ENCODE measurements at places on chromosomes 3 and 15. TPM values are rescaled to one million over a fixed set of nuclear protein-coding genes. Genes with fewer than 3 reads are reported as not detected.

Gene MKRN2OS
- total RNA-seq = not detected

Gene TNFAIP8L3
- 0.14 TPM for total RNA-seq

GRCh38 chr15:73367624-73368300 lies 996 bp downstream of the HCN4 start:
- H3K4me3 ChIP-seq = no peak overlapping the region
- H3K27ac ChIP-seq = no peak overlapping the region
- no peak for DNase-seq
- H3K27me3 ChIP-seq = peaks cover 56% of the 10 kb centered on the region

- peaks cover 33% of the 10 kb centered on the region for H3K4me1 ChIP-seq
- H3K27me3 ChIP-seq = peaks cover 6% of the 10 kb centered on the region
- peak overlapping the region; percentile 92 for H3K4me3 ChIP-seq
- DNase-seq = no peak
Measured at GRCh38 chr3:184712248-184713039, 580 bp upstream of the MAGEF1 start.

- no peaks in the 10 kb centered on the region for H3K4me1 ChIP-seq
- no peaks in the 10 kb centered on the region for H3K36me3 ChIP-seq
- H3K4me3 ChIP-seq = peak overlapping the region; percentile 60
- no peak overlapping the region for H3K27ac ChIP-seq
Measured at GRCh38 chr3:184568924-184569829, 7.6 kb downstream of the EPHB3 start.

DNA sequence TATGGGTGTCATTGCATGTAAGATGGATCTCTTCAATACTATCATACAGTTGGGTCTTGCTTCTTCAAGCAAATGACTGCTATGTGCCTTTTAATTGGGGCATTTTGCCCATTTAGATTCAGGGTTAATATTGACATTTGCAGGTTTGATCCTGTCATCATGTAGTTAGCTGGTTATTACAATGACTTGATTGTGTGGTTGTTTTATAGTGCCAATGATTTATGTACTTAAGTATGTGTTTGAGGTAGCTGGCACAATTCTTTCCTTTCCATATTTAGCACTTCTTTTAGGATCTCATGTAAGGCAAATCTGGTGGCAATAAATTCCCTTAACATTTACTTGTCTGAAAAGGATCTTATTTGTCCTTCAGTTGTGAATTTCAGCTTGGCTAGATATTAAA lies 267.5 kb downstream of the VGLL3 start:
- no peak overlapping the region for H3K4me3 ChIP-seq
- no peak for DNase-seq
- no peak overlapping the region for H3K27ac ChIP-seq
- no peaks in the 10 kb centered on the region for H3K27me3 ChIP-seq

- H3K27me3 ChIP-seq = no peaks in the 10 kb centered on the region
- H3K36me3 ChIP-seq = no peaks in the 10 kb centered on the region
- peak overlapping the region; percentile 94 for H3K27ac ChIP-seq
- H3K4me3 ChIP-seq = peak overlapping the region; percentile 83
- H3K4me1 ChIP-seq = peaks cover 79% of the 10 kb centered on the region
- peak; percentile 38 for DNase-seq
Measured at GRCh38 chr15:63473749-63473998, 30.7 kb upstream of the USP3 start.

DNA sequence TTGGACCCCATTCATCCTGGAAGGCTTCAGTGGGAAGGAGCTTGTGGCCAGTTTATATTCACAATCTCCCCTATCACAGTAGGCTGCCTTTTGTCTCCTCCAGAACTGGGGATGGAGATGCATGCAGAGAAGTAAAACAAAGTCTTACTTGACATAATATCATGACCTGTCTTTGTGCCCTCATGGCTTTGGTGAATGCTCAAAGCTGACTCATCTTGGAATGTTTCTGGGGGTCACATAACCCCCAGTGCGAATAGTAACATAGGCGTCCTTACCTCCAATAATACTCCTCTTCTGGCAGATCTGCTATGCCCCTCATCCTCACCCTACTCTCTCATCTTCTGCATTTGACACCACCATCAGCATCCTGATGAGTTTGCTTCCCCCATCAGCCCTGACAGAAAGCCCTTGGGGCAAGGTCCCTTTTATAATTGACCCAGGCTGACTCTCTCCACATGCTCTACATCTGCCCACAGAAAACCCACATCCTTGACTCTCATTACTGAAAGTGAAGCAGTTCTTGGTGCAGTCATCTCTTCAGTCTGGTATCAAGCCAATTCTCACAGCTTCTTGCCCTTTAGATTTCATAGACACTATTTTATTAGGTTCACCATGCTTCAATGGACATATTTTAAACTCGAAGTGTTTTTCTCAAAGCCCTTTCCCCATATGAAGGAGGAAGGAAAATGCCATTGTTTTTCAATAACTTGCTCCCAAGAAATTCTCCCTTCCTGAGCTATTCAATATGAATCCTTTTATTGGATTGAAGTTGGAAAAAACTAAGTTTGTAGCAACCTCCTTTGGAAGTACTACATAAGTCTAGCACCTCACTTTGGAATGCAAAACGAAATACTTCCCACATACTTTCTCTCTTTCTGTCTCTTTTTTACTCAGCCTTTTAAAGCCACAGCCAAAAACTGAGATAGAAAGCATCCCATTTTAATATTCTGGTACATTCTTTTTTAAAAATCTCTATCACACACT lies 36.6 kb downstream of the OSTN start:
- H3K27me3 ChIP-seq = peaks cover 12% of the 10 kb centered on the region
- H3K36me3 ChIP-seq = no peaks in the 10 kb centered on the region
- peaks cover 6% of the 10 kb centered on the region for H3K4me1 ChIP-seq
- no peak for DNase-seq

DNA sequence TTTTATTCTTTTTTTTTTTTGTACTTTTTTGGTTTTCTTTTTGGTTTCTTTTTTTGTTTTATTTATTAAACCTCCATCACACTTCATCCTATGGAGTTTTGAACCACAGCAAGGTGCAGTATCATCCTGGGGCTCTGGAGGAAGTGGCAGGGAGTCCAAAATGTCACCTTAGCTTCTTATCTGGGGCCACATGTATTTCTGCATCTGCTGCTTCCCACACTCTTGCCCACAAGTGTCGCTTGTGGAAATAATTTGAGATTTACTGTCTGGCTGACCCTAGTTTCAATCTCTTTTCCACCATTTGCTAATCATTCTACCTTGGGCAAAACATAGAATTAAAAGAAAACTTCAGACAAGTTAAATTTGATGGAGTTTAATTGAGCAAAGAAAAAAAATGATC lies 6.4 kb downstream of the OPA1 start:
- H3K27me3 ChIP-seq = no peaks in the 10 kb centered on the region
- H3K27ac ChIP-seq = peak overlapping the region; percentile 83
- peak overlapping the region; percentile 15 for H3K4me3 ChIP-seq
- peaks cover 21% of the 10 kb centered on the region for H3K36me3 ChIP-seq

- H3K36me3 ChIP-seq = peaks cover 14% of the 10 kb centered on the region
- no peak overlapping the region for H3K4me3 ChIP-seq
- H3K27me3 ChIP-seq = peaks cover 34% of the 10 kb centered on the region
- no peak for DNase-seq
- H3K4me1 ChIP-seq = no peaks in the 10 kb centered on the region
Measured at GRCh38 chr3:197362081-197362480, 63.7 kb upstream of the DLG1 start.
